NB4 (cell line): ENCODE measurements at places on chromosomes 12 and 14.
A peak's percentile ranks its signal among the peaks of the same experiment; 100 is the strongest.

GRCh38 chr14:102686196-102686801 lies 91.0 kb upstream of the TRAF3 start:
- no peak for DNase-seq

DNA sequence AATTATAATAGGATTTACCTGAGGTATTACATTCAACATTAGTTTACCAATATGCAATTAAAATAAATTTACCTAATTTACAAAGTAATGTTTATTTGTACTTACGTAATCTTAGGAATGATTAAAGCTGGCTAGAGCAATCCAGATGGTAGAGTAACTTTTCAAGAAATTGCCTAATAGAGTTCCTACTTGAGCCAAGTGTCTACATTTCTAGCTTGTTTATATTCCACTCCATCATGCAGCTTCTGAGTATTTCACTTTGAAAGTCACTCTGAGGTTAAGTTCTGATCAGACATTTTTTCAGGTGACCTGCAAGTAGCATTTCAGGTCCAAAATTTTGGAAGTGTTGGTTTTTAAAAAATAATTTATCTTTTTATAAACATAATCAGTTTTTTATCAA lies 1080.7 kb downstream of the TRHDE start:
- no peak for DNase-seq

GRCh38 chr12:122929812-122930211 lies 33.9 kb upstream of the VPS37B start:
- DNase-seq, result no peak

DNA sequence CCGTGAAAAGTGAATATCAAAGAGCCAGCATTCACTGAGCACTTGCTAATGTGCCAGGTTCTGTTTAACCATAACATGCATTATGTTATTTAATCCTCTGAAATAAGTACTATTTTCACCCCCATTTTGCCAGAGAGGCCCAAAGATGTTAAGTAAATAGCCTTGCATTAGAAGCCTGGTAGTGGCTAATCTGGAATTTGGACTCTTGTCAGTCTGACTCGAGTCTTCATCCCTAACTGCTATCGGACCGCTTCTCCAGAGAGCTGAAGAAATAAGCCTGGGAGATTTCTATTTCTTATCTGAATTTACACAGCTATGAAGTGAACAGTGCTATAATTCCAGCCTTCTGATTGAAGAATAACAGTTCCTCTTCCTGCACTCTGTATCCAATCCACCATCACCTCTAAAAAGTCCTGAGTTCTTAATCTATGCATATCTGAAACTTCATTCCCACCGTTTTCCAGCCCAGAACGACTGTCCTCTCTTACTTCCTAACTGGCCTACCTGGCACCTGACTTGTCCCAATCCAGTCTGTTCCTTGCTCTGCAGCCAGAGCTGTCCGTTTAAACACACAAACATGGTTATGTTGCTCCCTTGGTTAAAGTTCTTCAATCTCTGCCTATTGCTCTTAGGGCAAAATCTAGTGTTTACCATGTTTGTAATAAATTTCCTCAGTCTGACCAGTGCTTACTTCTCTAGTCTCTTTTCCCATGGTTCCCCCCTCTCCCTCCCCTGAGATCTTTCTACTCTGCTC lies 2.3 kb downstream of the POLR3B start:
- no peak for DNase-seq

GRCh38 chr12:130266751-130267150 lies 70.9 kb upstream of the PIWIL1 start:
- DNase-seq, result peak; percentile 22

- DNase-seq, result no peak
These were observed 99.3 kb downstream of the EEA1 start for GRCh38 chr12:92829686-92830282.

DNA sequence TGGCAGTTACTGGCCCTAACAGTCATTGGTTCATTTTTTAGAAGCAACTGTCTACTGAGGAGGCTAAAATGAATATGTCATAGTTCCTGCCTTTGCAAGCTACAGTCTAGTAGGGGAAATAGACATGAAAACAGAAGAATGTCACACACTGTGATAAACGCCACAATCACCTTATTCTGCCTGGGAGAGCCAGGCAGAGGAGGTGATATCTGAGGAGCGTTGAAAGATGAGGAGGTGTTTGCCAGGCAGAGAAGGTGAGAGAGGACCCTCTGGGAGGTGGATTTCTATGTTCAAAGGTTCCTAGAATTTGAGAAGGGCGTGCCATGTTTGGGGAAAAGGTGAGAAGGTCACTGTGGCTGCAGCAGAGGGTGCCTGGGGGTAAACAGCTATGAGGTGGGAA lies 185.7 kb downstream of the PAX9 start:
- DNase-seq, result no peak

DNA sequence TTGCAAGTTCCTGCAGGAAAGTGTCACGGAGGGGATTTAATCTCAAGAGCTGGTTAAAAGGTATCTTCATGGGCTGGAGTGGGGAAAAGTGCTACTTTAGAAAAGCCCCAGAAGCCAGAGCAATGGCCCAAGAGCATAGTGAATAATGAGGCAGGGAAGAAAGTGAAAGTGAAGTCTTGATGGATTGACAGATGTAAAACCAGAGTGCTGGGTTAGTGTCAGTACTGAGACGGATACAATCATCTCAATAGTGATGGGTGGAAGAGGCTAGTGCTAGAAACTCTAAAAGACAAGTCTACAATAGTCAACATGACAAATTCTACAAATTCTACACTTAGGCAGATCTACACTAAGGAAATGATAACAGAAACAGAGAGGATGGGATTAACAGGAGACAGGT lies 68.1 kb downstream of the CIT start:
- no peak for DNase-seq

DNA sequence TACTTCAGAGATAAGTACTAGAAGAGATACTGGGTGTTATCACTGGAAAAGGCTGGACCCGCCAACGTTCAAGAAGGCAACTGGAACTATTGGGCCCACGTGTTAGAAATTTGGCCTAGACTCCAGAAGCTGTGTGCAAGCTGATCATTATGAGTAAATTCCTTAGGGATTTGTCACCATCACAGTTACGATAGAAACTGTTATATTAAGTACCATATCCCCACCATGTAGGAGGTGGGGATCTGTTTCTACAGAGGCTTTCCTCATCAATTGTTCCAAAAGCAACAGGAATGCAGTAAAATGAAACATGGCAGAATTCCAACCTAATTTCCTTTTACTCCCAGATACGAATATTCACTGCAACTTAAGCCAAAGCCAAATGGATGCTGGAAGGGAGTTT lies 170.7 kb downstream of the NOVA1 start:
- no peak for DNase-seq

GRCh38 chr12:49198431-49199155 lies 9.7 kb upstream of the TUBA1A start:
- DNase-seq, result no peak

GRCh38 chr12:94046626-94047410 lies 101.6 kb upstream of the PLXNC1 start:
- DNase-seq, result peak; percentile 18

- DNase-seq, result no peak
These were observed 1442.0 kb downstream of the AACS start for GRCh38 chr12:126507231-126507630.

- DNase-seq, result no peak
These were observed 242.2 kb upstream of the OR4E1 start for GRCh38 chr14:21915826-21916225.

GRCh38 chr12:5085896-5086295 lies 42.2 kb downstream of the KCNA5 start:
- no peak for DNase-seq

GRCh38 chr12:92270521-92270920 lies 124.9 kb upstream of the BTG1 start:
- no peak for DNase-seq

GRCh38 chr14:88256997-88257950 lies 65.8 kb downstream of the KCNK10 start:
- DNase-seq, result no peak

DNA sequence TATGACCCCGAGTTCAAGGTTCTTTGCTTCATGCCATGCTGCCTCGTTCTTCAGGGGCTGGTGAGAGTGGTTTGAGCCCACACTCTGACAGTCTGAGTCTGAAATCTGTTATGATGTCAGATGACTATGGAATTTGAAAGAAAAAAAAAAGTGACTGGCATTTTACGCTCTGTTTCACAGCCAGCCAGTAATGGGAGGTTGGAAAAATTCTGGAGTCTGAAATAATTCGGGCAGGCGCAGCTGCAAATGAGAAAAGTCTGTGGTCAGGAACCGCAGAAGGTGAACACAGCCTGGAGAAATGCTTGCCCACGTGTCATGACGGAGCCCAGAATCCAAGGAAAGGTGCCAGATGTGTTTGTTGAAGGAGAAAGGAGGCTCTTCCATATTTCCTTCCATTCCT lies 269.8 kb upstream of the PWP1 start:
- DNase-seq, result no peak

- no peak for DNase-seq
These were observed 12.0 kb upstream of the PSEN1 start for GRCh38 chr14:73124180-73124894.

DNA sequence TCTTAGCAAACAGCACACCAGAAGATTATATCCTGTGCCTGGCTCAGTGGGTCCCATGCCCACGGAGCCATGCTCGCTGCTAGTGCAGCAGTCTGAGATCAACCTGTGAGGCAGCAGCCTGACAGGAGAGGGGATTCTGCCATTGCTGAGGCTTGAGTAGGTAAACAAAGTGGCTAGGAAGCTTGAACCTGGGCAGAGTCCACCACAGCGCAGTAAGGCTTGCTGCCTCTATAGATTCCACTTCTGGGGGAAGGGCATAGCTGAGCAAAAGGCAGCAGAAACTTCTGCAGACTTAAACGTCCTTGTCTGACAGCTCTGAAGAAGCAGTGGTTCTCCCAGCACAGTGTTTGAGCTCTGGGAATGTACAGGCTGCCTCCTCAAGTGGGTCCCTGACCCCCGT lies 210.3 kb downstream of the RMST start:
- DNase-seq, result no peak
